ENCODE measurements at places on chromosomes 13 and 19.

DNA sequence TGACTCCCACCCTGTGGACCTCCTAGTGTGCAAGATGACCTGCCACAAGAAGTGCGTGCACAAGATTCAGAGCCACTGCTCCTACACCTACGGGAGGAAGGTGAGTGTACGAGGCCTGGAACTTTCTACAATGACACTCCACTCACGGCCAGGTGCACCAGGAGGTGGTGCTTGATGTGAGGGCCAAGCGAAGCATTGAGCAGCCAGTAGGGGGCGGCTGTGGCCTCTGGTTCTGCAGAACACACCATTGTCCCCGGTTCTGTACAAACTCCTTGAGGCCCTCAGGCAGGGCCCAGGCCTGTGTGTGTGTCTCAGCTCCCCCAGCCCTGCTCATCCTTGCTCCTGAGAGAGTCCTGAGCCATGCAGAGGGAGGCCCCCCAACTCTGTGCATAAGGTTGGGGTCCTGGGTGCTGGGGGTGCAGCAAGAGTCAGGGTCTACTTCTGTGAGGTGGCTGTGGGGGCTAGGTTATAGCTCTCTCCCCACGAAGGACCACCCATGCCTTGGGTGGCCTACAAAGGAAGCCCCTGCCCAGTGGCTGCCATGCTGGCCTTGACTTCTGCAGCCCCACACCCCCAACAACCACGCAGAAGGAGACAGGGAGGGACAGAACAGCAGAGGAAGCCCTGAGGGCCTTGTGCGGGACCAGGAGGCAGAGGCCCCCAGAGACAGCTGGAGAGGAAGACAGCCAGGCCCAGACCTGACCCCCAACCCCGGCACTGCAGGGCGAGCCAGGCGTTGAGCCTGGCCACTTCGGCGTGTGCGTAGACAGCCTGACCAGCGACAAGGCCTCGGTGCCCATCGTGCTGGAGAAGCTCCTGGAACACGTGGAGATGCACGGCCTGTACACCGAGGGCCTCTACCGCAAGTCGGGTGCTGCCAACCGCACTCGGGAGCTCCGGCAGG, 9.7 kb upstream of the USE1 start:
- DNase-seq: peak; percentile 65

- no peak for DNase-seq
These were observed 79.8 kb upstream of the WASF3 start for GRCh38 chr13:26477681-26478080.

DNA sequence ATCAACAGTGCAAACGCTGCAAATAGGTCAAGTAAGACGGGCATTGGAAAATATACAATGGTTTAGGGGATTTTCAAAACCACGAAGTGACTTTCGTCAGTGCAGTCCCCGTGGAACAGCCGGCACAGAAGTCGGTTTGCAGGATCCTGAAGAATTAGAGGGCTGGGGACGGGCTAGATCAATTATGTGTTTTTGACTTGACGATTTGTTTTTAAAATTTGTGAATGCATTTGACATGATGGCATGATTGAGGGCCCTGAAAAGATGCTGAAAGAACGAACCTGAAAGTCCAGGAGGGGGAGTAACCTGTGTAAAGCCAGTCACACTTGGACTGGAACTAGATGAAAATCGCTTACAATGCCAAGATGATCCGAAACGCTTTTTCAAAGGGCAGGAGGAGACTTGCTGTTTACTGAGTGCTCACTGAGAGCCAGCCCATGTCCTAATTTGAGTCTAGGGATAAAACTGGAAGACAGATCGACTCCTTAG, 8.9 kb upstream of the DGKH start:
- DNase-seq: no peak

DNA sequence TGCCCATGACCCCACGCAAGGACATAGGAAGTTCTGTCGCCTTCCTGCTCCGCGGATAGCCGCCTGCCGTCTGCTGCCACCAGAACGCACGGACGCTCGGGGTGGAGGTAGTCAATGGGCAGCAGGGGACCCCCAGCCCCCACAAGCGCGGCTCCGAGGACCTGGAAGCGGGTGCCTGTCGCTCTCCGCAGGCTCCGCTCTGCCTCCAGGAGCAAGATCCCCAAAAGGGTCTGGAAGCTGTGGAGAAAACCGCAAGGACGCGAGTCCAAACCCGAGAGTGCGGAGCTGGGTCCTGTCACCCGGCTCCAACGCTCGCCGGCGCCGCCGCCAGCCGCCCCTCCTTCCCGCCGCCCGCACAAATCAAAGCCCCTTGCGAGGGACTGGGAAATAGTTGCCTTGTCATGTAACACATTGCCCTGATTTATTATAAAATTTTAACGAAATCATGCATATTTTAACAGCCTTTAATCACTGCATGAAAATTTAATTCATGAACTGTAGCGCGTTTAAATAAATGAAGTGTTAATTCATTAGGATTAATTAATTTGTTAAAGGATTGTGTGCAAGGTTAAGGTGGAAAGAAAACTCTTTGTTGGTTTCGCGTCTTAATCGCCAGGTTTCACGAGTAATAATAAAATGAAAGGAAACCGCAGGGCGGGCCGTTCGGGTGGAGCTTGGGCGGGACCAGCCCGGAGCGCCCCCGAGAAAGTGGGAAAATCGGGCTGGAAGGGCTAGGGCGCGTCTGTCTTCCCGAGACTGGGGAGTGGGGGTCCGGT, 5.5 kb upstream of the POU4F1 start:
- no peak for DNase-seq

GRCh38 chr19:47353307-47353712, 4.2 kb downstream of the DHX34 start:
- DNase-seq: no peak

DNA sequence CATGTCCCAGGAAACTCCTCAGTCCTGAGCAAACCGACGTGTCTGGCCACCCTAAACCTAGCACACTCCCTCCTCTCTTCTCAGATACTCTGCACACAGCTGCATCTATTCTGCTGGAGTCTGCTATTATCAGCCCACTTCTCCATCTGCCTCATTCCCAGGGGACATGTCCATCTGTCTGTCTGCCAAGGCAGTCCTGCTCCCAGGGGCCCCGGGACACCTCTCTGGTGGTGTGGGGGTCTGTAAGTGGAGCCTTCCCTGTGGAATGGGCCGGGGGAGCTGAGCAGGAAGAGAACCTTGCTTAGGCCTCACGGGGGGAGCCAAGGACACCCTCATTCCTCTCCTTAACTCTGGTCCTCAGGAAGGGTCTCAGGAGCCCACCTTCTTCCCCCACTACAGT, 72.7 kb downstream of the ERICH6B start:
- DNase-seq: no peak

GRCh38 chr19:4456476-4456842, 1.1 kb downstream of the UBXN6 start:
- no peak for DNase-seq

DNA sequence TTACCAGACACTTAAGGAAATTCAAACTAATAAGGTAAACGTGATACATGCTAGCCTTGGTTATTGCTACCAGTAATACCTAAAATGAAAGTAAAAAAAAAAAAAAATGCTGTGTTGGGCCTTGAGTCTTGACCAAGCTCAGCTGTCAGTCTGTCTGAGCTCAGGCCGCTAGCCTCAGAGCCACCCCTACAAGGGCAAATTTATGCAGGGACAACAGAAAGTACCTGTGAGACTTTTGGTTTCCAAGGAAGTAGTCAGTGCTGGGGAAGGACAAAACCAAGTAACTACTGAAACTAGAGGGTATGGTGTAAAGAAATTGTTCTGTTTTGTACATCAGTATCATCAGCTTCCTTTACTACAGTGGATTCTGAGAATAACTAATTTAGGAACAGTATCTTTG, 134.3 kb upstream of the SLITRK5 start:
- no peak for DNase-seq

DNA sequence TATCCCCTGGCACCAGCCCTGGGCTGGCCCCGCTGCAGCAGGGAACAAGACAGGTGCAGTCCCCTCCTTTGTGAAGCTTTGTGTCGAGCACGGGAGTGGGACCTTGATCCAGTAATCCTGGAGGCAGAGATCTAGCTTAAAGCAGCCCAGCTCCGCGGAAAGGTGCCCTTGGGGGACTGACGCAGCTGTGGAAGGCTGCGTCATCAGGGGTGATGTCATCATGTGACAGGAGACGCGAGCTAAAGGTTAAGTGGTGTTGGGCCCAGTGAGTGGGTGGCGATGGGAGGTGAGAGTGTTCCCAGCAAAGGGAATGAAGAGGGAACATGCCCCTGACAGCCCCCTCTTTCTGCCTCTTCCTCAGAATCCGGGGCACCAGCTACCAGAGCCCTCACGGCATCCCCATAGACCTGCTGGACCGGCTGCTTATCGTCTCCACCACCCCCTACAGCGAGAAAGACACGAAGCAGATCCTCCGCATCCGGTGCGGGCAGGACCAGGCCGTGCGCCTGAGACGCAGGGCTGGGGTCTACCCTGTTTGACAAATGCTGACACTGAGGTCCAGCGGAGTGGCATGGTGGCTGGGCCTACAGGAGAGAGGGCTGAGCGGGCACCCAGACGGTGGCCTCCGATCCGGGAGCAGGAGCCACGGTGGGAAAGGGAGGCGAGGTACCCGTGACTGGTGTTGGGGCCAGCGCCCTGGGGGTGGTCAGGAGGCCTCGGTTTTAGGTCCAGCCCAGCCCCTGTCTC, 2.6 kb downstream of the LHB start:
- DNase-seq: no peak

- no peak for DNase-seq
These were observed 102.5 kb downstream of the FAM216B start for GRCh38 chr13:42883771-42884467.

GRCh38 chr19:55494172-55494761, 6.0 kb downstream of the SSC5D start:
- no peak for DNase-seq

DNA sequence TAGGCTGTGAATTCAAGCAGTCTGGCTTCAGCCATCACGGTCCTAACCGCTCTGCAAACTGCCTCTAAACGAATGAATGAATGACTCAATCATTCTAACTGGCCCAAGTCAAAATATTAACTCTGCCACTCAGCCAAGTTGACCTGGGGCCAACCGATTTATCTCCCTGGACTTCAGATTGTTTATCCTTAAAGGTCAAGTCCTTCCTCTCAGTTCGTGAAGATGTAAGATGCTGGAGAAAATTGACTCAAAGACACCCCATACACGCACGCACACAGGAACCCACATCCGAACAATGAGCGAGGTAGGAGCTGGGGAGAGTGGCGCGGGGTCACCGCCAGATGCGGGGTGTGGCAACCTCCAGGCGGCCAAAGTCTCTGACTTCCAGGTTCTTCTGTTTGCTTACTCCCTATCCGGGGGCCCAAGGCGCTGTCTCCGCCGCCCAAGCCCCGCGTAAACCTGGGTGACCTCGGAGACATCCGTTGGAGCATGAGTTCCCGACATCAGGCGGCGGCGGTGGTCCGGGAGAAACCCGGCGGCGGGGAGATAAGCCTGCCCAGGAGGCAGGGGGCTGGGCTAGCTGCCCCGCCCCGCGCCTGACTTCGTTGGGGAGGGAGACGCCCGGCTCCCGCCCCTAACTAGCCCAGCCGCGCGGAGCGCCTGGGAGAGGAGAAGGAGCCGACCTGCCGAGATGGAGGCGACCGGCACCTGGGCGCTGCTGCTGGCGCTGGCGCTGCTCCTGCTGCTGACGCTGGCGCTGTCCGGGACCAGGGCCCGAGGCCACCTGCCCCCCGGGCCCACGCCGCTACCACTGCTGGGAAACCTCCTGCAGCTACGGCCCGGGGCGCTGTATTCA, at the start of gene CYP2S1:
TSS of gene CYP2S1 (plus strand) at position 646 of the 856 bp plus-strand sequence. CDS start at position 692, 46 bp downstream.
- DNase-seq: no peak

DNA sequence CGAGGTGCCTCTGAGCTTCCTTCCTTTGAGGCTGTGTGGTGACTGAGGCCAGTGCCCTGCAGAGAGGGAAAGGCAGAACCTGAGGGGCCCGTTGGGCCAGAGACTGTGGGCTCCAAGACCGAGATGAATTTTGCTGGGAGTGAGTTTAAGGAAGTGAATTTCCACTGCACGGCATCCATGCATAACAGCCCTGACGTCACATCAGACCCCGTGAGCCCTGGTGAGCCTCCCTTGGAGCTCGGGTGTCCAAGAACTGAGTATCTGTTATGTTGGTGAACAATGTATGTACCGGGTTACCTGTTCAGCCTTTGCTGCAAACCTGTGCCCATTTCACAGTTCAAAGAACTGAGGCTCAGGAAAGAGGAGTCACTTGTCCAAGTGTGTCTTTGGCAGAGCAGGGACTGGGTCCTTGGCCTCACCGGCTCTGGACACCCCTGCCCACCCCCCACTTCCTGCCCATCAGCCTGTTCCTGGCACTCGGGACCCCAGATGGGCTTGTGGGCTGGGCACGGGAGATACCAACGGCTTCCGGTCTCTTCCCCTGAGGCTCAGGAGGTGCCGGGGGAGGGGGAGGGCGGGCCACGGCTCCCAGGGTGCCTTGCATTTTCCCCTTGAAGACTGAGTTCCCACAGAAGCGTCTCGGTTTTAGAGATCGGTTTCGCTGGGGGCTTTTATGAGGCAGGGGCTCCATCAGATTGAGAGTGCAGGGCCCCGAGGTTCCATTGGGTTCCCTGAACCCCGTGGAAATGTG, 33.7 kb downstream of the NFILZ start:
- DNase-seq: peak; percentile 12

DNA sequence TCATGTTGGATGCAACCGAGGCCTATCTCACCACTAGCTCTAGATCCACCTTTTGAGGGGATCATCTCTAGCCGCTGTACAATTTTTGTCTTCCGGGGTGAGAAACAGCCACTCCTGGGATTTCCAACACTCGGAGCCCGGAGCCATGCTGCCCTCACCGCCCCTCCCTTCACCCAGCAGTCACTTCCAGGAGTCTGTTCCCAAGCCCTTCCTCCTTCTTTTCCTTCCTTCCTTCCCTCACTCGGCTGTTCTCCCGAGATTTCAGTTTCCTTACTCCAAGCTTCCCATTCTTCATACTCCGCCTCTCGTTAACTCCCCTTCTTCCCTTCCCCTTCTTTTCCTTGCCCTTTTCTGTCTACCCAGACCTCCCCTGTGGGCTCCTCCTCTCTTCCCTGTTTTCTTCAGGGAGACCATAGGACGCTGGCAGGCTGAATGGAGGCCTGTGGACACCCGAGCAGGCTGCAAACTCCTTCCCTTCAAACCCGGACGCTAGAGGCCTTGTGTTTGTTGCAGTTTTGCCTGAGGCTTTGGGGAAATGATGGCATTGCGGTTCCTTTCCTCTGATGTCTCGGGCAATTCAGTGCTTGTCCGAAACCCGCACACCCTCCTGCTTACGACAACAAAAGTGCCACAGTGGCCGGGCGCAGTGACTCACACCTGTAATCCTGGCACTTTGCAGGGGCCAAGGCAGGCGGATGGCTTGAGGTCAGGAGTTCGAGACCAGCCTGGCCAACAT, 96.0 kb downstream of the CAB39L start:
- no peak for DNase-seq

DNA sequence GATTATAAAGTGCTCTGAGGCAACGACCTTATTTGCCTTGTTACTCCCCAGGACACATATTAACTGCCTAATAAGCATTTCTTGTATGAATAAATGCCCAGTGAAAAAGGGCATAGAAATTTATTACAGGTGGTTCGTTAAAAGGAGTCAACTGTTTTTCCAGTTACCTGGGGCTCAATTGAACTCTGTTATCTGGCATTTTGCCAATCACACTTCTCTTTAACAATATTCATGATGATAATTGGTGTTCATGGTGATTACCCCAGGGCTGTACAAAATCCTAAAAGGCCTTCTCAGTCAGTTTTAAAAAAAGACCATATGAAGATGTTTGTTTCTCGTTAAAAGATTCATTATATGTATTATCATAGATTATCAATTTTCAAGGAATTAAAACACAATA, 57.1 kb downstream of the KL start:
- no peak for DNase-seq

All from activated CD4-positive, alpha-beta T cell treated with anti-CD3 and anti-CD28 coated beads, Interleukin-2, amount 50 U/mL, for 4 hours (primary cell).